NCI-H187 treated with DMSO at 0.1 percent for 48 hours (cell line): ENCODE measurements at places on chromosomes 16 and 17.

- DNase-seq: no peak
Measured at GRCh38 chr16:27381974-27382855, 19.8 kb upstream of the IL21R start.

DNA sequence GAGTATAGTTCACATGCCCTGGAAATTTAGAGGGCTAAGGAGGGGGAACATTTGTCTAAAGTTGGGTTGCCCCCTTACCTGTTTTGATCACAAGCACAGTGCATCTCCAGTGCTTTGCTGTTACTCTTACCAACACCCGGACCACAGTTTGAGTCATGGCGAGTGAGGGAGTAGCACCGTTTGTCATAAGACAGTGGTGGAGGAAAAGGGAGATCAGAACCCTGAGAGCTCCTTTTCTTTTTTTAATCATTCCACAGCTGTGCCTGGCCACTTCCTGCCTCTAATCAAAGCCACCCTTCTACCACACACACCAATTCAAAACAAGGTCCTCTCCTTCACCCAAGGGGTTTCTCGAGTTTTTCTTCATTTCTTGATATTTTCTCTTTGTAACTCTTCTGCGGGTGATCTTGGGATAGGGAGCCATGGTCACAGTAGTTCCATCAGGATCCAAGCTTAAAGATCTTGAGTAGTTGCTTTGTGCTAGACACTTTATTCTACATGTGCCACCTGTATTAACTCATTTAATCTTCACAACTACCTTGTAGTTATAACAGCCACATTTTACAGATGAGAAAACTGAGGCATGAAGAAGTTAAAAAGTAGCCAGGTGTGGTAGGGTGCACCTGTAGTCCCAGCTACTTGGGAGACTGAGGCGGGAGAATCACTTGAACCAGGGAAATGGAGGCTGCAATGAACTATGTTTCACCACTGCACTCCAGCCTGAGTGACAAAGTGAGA lies 5.0 kb upstream of the MYL4 start:
- no peak for DNase-seq

DNA sequence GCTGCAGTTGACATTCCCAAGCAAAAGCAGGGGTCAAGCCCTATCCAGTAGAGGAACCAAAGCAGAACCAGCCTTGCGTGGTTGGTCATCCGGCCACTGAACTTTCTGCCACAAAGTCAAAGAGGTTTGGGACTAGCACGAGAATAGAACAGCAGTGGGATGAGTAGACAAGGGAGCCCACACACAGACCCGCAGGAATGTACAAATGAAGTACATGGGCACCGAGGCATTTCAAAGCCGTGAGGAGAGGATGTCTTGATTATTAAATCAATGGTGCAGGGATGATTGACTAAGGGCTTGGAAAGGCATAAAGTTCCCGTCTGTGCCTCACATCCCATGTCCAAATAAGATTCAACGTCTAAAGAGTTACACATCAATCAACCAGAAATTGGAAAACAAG lies 81.8 kb upstream of the TBC1D3K start:
- DNase-seq: no peak

DNA sequence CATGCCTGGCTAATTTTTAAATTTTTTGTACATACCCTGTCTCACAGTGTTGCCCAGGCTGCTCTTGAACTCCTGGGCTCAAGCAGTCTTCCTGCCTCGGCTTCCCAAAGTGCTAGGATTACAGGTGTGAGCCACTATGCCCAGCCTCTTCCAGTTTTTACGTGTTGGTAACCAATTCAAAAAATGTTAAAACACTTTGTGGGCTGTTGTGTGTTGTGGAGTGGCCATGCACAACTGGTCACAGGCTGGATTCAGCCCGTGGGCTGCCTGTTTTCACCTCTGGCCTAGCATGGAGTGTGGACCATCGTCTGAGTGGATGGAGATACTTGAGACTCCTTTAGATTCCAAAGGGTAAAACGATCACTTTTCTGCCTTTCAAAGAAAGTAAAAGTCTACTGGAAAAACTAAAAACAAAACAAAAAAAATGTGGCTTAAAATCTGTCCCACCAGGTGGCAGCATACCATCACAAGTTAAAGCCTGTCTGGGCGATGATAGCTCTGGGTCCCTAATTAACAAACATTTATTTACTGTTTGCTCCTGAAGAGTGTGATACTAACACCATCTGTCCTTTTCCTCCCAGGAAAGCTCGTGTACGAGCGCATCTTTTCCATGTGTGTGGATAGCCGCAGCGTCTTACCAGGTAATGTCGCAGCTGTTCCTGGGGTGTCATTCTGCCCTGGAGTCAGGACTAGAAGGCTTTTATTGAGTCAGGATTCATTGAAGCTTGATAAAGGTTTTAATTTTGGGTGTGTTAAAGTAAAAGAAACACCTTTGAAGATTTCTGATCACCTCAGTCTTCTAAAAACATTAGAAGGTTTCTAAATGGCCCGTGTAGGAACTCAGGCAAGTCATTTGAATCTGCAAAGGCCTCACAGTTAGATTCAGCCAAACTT lies 45.8 kb downstream of the VPS35L start:
- DNase-seq: no peak

DNA sequence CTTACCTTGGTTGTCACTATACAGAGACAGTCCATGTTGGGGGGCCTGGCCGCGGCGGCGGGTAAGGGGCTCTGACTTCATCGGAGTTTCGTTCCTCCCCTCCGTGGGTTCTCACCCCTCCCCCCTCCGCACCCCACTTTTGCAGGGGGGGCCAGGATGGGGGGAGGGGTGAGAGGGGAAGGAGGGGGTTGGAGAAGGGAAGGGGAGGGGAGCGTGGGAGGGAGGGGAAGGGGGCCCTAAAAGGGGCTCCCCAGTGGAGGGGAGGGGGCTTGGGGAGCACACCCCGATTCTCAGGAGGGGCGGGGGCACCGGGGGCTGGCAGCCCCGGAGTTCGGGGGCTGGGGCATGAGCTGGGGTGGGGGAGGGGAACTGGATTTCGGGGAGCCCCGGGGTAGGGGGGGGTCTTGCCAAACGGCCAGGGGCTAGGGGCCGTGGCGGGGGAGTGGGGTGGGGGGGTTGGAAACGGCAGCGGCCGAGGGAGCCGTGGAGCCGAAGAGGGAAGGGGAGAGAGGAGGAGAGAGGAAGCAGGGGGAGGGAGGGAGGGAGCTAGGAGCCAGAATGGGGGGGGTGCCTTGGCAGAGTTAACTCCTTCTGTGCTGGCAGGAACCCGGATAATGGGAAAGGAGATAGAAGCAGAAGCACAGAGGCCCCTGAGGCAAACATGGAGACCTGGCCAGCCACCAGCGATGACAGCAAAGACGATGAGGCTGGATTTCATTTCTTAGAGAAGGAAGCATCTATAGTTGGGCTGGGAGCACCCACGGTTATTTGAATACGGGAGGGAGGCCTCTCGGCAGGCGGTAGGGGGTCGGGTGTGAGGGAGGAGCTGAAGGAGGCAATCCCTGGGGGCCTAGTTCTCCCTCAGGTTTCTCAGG lies 2.3 kb downstream of the DLG4 start:
- no peak for DNase-seq

DNA sequence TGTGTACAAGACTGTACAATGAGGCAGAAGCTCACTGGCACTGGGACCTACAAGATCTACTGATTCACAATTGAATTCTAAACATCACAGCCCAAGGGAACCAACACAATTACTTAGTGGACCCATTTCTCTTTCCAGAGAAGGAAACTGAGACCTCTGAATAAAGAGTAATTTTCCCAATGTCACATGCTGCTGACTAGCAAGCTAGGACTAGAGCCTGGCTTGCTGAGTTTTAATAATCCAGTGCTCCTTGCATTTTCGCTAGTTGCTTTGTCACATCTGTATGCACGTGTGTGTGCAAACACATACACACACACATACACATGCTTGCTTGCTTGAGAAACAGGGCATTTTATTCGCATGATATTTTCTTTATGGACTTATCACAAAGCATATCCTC lies 3.9 kb upstream of the LPO start:
- no peak for DNase-seq

DNA sequence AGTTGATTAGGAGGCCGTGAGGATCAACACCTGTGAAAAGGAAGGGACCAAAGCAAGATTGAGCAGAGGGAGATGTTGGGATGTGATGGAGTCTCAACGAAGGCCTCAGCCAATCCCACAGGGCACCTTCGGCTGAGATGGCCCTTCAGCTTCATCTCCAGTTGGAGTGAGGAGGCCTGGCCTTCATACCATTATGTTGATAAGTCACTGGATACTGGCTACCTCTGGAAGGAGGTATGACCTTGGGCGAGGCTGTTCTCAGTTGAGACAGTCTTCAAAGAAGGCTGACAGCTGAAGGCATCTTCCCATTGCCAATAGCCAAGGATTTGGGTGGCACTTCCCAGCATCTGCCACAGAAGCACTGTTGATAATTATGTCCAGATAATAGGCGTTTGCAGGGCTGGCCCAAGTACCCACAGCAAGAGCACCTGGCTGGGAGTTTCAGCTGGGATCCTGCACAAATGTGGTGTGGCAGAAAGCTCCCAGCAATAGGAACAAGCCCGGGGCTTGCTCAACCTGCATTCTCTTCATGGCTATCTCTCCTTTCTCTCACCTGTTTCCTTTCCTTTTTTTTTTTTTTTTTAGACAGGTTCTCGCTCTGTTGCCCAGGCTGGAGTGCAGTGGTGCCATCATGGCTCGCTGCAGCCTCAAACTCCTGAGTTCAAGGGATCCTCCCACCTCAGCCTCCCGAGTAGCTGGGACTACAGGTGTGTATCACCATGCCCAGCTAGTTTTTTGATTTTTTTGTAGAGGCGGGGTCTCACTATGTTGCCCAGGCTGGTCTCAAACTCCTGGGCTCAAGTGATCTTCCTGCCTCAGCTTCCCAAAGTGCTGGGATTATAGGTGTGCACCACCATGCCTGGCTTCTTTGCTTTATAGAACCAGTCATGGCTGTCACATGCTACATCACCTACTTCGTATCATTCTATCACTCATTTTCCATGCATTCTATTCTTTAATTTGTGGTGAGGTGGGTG lies 18.2 kb upstream of the MAP3K14 start:
- DNase-seq: no peak

DNA sequence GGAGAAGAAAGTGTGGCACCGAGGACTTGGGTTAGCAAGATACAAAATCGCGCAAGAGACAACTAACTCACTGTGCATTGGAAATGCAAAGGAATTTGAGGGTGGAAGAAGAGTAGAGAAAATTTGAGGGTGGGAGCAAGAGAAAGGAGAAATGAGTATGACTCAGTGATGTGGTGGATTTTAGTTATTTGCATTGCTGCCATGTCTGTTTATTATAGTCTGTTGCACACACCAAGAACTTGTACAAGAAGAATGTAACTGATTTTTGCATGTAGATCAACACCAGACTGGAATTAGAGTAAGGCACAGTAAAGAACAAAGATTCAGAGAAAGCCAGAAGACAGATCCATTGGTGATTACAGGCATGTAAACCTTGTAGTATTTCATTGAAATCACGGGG lies 71.6 kb upstream of the SMIM36 start:
- DNase-seq: no peak

GRCh38 chr17:32814836-32815235 lies 62.1 kb downstream of the MYO1D start:
- no peak for DNase-seq

DNA sequence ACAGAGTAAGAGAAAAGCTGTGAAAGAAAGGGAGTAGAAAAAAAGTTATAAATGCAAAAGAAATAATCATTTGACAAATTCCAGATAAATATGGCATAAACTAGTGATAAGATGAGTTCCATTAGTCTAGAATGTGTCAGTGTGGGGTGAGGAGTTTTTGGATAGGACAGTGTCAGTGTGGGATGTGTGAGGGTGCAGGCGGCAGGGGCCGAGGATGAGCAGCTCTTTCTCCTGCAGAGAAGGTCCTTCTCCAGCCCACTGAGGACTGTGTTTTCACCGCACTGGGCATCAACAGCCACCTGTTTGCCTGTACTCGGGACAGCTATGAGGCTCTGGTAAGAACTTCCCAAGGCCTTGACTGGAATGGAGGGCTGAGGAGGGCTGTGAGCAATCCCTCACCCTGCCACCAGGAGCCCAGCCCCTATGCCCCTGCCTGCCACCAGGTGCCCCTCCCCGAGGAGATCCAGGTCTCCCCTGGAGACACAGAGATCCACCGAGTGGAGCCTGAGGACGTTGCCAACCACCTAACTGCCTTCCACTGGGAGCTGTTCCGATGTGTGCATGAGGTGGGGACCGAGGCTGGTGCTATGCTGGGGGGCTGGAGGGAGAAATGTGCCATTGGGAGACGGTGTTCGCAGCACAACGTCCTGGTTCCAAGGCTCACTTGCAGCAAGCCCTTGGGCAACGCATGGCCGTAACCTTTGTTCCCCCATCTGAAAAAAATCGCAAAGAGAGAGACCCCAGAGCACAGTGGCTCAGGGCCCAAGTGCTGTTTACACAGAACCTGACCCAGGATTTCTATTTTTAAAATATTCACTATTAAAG lies 13.1 kb downstream of the RAPGEFL1 start:
- no peak for DNase-seq

DNA sequence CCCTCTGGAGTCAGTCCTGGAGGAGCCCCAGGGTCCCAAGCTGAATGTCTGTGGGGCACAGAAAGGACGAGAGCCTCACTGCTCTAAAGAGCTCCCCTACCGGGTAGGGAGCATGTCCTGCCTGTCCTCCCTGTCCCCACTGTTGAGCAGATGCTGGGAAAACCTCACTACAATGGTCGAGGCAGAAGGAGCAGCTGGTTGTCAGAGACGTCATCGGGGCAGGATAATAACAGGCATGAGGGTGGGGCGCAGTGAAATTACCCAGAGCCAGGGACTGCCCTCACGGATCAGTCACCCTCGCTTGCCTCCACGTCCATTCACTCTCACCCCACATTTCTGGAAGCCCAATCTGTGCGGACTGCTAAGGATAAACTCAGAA lies 538 bp downstream of the TM4SF5 start:
- no peak for DNase-seq

GRCh38 chr16:18039931-18040330 lies 296.6 kb downstream of the NPIPA8 start:
- DNase-seq: no peak

DNA sequence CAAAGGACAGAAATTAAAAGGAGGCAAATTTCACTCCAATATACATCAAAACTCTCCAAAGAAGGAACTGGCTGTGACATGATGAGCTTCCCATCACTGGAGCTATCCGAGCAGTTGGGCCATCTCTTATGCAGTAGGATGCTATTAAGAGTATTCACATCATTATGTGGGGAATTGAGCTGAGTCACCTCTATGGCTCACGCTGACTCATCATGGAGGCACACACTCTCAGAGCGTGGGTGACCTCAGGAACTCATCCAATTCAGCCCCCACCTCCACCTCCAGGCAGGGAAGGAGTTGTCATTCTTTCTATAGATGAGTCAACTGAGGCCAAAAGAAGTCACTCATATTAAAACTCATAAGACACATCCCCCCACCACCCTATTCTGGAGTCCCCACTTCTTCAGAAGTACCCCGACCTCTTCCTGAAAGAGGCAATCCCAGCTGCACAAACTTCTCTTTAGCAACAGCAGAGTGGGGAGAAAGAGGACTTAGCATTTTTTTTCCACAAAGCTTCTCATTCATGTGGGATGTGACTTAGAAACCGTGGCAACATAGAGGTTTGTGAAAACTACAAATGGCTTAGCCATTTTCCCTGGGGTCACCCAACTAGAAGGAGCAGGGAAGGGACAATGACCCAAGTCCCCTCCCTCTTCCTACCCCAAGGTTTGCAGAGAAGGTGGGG lies 32.5 kb downstream of the ABCC12 start:
- DNase-seq: no peak

- DNase-seq: no peak
Measured at GRCh38 chr17:22203208-22203715, 510.9 kb downstream of the KCNJ18 start.

- no peak for DNase-seq
Measured at GRCh38 chr17:46982577-46982976, 3.5 kb upstream of the RPRML start.

- no peak for DNase-seq
Measured at GRCh38 chr16:600781-601180, 10.9 kb downstream of the RAB40C start.

GRCh38 chr16:81374550-81374949 lies 59.8 kb downstream of the GAN start:
- DNase-seq: no peak
